ENCODE measurements at places on chromosomes 16 and 17.

DNA sequence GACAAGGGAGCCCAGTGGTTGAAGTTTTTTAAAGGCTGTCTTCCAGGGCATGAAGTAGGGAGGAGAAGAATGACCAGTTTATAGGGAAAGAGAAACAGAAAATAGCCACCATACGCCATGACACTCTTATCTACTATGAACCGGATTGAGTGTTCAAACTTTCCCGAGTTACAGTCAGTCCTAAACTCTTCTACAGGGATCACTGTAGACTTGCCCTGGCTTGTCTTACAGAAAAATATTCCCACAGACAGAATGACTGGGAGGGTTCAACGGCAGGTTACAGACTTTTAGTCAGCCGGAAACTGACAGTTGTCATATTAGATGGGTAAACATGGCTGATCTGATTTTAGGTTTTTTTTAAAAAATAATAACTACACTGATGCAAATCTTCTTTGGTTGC is 662.5 kb upstream of the SOX9 start:
- no peak for DNase-seq

- DNase-seq, result no peak
Measured at GRCh38 chr16:23282568-23282967, 19.5 kb upstream of the SCNN1B start.

DNA sequence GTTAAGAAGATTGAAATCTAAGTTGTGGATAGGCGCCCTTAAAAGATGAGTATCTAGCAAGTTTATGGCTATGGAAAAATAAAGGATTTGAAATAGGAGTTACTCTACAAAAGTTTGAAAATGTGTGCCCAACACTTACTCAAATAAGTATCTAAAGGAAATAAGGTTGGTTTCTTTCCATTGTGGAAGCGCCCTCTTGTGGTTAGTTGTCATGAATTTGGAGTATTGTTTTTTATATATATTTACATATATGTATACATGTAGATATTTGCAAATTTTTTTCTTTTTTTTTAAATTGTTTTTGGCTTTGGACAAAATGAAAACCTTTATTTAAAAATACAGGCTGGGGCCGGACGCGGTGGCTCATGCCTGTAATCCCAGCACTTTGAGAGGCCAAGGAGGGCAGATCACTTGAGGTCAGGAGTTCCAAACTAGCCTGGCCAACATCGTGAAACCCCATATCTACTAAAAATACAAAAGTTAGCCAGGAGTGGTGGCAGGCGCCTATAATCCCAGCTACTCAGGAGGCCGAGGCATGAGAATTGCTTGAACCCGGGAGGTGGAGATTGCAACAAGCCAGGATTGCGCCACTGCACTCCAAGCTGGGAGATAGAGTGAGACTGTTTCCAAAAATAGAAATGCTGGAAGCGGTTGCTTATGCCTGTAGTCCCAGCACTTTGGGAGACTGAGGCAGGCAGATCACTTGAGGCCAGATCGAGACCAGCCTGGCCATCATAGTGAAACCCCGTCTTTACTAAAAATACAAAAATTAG is 24.0 kb upstream of the VPS4A start:
- peak; percentile 15 for DNase-seq

DNA sequence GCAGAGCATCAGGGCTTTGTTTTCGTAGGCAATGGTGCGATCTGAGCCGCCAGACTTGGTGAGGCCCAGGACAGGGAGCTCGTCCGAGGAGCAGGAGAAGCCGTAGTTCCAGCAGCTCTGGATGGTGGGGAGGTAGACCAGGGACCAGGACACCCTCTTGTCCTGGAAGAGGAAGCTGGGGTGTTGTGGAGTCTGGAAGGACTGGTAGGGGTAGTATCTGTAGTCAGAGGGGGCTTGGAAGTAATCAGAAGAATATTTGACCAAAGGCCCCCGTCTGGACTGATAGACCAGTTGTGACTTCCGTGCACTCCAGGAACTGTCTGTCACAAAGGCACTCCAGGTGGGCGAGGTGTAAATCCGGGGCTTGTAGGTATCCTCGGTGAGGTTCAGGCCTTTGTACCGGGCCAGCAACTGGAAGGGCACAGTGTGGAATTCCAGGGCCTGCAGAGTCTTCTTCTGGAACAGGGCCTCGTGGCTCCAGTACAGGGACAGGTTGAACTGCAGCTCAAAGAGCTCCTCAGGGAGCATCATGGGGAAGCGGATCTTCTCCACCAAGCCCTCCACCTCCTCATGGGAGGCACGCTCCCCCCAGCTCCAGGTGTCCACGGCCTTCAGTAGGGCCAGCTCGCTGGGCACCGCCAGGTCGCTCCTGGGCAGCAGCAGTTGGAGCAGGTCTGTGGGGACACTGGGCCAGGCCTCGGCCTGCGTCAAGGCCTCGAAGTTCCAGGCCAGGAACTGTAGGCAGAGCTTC is 7.8 kb downstream of the LGALS3BP start:
- DNase-seq, result no peak

GRCh38 chr16:3907586-3907985 is 27.1 kb upstream of the CREBBP start:
- DNase-seq, result no peak

DNA sequence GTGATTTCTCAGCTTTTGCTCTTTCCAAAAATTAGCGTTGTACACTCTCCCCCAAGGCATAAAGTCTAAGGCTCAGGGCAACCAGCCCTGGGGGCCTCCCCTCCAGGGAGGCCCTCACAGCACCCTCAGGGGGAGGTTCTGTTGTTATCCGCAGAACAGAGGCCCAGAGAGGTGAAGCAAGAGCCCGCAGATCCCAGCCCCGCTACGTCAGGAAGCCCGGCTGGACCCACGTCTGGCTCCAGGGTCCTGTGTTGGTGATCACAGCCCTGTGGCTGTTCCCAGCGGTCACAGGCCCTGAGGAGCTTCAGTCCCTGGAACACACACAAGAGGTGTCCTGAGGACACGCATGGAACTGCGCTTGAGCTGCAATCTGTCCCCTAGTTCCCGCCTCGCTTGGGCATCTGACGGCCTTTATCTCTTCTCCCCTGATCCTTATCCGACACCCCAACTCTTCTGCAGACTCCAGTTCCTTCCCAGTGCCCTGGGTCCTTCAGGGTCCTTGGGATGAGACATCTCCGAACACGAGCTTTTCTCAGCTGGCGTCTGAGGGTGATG is 1.1 kb upstream of the ZG16B start:
- DNase-seq, result no peak

DNA sequence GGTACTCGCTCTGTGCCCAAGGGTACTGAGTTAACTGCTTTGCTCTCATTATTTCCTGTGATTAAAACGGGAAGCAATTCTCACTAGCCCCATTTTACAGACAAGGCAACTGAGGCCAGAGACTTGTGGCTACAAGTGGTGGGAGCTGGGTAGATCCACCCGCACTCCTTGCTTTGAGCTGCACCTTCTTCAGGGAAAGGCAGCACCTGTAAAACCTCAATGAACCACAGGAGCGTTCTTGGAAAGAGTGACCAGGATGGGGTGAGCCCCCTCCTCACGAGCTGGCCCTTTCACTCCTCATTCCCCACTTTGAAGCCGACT is 80.0 kb downstream of the TIMM22 start:
- DNase-seq, result no peak

DNA sequence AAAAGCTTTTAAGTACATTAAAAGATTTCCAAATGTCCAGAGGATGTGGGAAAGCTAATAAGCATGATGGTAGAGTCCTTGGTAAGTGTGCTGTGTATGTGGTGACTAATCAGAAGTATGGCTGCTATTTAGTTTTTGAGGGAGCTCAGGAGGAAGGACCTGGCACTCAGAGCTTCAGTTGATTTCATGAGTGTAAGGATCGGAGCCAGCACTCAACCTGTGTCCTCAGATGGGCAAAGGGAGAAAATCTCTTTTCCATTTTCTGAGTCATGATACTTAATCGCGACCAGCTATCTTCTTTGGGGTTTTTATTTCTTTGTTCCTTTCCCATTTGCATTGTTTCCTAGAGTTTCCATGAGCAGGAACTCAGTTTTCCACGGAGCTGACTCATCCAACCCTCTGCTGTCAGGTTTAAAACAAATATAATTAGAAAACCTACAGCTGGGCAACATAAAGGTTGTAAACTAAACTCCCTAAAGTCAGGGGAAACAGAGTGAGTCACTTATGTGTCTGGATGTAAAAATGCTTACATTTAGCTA is 125.4 kb downstream of the MAP2K6 start:
- DNase-seq, result peak; percentile 70

GRCh38 chr16:57958544-57958943 is 12.4 kb downstream of the CNGB1 start:
- DNase-seq, result no peak

DNA sequence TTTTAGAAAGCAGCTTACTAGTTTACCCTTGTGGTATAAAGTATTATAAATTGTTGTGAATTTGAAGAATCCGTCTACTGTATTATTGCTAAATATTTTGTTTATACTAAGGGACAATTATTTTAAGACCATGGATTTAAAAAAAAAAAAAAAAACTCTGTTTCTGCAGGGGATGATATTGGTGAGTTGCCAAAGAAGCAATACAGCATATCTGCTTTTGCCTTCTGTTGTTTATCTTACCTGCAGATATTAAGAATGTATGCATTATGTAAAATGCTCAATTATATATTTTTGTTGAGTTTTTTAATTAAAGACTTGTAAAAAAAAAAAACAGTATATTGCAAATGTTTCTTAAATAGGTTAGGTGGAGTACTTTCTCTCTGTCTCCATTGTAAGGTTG is 19.4 kb downstream of the WSB1 start:
- no peak for DNase-seq

GRCh38 chr16:5321930-5322329 is 224.3 kb upstream of the EEF2KMT start:
- DNase-seq, result no peak

- no peak for DNase-seq
Measured at GRCh38 chr17:79395066-79395465, 215.8 kb downstream of the RBFOX3 start.

- no peak for DNase-seq
Measured at GRCh38 chr17:62995377-62995885, 29.4 kb downstream of the TANC2 start.

DNA sequence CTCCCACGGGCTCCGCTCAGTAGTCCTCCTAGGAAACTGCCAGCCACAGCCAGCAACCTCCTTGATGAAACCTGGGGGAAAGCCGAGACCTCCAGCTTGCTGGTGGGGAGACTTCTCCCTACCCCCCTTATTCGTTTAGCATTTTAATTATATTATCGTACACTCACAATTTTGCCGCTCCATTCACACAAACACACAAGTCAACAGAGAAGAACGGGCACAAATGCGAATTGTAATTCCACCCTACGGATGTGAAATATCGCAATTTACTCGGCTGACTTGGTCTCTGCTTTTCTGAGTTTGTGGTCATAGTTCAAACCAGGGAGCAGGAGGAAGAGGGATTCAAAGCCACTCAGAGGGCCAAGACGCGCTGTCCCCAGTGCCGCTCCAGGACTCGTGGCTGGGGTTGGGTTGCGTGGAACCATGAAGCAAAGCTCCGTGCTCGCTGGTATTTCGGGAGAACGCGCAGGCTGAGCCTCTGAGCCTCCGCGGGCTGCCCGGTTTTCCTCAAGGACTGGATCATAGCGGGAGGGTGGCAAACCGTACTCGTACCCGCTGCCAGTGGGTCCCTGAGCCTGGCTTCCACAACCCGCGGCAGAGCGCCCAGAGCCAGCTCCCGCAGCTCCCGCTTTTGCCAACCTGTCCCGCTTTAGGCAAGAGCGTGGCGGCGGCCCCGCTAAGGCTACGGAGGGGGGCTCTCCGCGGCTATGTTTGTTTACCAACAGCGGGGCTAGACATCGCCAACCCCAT is 2.0 kb downstream of the LHX1 start:
- DNase-seq, result no peak

GRCh38 chr17:59362811-59363205 is 31.4 kb downstream of the YPEL2 start:
- no peak for DNase-seq

DNA sequence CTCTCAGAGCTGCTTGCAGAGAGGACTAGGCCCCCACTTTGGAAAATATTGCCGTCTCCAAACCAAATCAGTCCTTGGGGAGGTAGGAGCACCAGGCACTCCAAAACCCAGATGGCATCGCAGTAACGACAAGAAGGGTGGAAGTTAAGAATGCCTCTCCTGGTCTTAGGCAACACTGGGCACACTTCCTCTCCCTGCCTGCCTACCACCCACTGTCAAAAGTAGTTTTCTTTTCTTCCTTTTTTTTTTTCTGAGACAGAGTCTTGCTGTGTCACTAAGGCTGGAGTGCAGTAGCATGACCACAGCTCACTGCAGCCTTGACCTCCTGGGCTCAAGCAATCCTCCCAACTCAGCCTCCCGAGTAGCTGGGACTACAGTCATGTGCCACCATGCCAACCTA is 47.2 kb downstream of the SRL start:
- DNase-seq, result no peak

DNA sequence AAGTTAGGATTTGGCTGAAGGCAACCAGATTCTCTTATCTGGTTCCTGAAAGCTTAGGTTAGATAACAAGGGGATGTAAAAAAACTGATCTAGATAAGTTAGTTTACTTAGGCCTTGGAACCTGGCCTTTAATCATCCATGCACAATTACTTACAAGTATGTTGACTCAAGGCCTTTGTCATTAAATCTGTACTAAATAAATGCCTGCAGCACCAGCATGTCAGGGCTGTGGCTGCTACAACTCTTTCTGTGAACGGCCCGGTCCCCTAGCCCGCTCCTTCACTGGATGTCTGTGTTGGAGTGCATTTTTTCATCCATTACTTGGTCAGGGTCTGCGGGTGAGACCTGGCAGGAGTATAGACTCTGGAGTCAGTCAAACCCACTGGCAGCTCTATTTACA is 48.4 kb upstream of the ALDH3A1 start:
- DNase-seq, result no peak

DNA sequence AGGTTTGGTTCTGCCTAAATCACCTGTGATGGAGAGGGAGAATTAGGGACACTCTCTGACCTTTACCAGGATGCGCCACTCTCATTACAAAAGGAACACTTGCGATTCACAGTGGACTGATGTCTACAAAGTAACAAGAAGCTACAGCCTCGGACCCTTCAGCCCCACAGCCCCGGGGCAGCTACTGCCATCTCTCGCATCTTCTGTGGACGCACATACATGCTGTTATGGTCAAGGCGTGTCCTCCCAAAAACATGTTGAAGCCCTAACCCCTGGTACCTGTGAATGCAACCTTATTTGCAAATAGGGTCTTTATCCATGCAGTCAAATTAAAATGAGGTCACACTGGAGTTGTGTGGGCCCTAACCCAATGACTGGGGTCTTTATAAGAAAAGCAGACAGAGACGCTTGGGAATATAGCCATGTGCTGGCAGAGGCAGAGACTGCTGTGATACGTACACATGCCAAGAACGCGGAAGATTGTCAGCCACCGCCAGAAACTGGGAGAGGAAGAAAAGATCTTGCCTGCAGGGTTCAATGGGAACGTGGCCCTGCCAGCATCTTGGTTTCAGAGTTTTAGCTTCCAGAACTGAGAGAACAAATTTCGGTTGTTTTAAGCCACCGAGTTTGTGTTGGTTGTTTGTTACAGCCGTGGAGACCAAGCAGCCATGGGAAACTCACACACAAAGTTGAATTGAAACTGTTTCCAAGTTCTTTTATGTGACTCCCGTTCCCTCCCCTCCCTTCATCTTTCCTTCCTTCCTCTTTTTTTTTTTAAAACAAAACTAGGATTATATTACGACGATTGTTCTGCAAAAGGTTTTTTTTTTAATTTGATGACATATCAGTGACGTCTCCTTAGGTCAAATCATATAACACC is 23.1 kb downstream of the ATP2C2 start:
- no peak for DNase-seq

Measured in DMS153 (cell line).